ENCODE measurements at places on chromosomes 6 and 20.

GRCh38 chr6:118161343-118161742 lies 254.3 kb downstream of the SLC35F1 start:
- DNase-seq = no peak

DNA sequence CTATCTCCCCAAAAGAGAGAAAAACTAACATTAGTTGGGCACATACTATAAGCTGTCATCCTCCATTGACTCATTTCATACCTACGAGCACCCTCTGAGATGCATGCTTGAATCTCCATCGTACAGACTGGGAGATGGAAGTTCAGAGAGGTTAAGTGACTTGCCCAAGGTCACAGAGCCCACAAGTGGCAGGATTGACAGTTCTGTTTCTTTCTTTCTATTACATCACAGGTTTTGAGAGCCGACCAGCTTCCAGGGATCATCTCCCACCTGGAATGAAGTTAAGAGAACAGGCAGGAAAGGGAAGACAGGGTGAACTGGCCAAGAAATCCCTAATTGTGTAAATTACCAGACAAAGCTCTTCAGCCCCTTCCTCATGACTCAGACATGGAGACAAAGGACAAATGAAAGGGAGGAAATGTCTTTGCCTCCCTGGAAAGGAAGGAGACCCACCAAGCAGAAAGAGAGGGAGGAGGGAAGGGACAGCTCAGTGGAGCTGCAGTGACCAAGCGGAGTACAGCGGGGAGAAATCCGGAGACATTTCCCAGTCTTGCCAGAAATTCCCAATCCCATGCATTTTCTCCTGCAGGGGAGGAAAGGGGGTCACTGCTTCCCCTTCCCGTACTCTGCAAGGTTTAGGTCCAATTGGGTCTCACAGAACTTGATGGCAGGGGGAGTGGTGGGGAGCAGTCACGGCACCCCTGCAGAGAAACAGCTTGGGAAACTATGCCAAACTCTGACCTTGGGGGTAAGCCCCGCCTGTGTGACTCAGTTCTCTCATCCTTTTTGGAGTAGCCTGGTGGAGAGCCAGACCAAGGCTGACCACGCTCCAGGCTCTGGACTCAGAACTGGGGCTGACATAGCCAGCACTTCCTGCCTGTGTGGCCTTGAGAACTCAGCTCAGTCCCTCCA lies 154.3 kb downstream of the ANKRD60 start:
- no peak for DNase-seq

DNA sequence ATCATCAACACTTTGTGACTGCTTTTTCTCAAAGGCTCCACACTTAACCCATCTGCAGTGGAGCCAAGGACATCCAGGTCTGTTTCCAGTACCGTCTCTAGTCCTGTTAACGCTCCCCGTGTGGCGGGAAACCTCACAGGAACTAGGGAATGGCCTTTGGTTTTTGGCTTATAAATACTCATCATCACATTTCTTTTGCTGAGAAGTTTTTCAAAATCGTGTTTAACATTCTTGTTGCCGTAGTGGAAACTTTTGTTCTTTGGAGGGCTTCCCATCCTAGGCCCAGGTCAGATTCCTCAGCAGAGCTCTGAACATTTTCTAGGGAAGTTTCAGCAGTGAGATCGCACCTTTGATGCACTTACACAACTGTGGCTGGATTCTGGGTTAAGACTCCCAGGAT lies 24.6 kb downstream of the DAAM2 start:
- DNase-seq = peak; percentile 30

DNA sequence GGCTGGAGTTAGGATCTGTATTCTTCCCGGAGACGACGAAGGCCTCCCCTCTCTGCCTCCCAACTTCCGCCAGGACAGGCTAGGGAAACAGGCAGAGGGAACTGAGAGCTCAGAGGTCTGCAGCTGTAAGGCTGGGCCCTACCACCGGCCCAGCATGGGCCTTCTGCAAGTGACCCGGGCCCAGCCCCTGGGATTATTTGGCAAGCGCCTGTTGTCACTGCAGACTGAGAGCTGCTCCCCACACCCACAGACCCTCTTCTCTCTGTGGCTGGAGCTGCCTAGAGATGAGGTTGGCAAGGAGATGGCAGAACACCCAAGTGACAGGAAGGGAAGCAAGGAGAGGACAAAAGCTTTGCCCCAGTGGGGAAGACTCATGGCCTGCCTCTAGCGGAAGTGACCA lies 212.6 kb downstream of the ZDHHC14 start:
- no peak for DNase-seq

All from uterus (tissue), 4 donors.